NCI-H187 (cell line): ENCODE measurements at places on chromosomes 4 and X.

DNA sequence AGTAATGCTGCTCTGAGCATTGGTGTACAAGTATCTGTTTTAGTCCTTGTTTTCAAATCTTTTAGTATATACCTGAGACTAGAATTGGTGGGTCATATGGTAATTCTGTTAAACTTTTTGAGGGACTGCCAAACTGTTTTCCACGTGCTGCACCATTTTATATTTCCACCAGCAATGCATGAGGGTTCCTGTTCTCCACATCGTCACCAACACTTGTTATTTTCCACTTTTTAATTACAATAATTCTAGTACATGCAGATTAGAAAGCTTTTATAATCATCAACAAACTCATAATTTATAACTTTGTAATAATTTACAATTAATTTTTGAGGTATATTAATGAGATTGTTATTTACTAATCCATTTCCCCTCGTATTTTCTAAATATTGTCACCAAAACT, 79.4 kb downstream of the CEP135 start:
- no peak for DNase-seq

DNA sequence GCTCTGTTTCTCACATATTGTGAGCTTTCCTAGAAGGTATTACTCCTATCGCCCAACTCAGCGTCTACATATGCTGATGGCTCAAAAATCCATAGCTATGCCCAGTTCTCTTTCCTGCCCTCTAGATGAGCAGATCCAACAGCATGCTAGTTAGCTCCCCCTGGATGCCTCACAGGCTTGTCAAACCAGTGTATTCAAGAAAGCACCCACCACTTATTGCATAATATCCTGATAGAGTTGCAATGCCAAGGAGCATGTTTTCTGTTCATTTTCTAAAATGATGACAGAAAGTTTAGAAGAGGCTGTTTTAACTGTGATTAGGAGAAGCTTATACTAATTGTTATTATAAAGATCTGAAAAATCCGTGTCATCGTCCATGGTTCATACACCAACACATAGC, 1.9 kb upstream of the PACRGL start:
- no peak for DNase-seq

GRCh38 chr4:163895378-163896005, 401.0 kb downstream of the TMA16 start:
- no peak for DNase-seq

DNA sequence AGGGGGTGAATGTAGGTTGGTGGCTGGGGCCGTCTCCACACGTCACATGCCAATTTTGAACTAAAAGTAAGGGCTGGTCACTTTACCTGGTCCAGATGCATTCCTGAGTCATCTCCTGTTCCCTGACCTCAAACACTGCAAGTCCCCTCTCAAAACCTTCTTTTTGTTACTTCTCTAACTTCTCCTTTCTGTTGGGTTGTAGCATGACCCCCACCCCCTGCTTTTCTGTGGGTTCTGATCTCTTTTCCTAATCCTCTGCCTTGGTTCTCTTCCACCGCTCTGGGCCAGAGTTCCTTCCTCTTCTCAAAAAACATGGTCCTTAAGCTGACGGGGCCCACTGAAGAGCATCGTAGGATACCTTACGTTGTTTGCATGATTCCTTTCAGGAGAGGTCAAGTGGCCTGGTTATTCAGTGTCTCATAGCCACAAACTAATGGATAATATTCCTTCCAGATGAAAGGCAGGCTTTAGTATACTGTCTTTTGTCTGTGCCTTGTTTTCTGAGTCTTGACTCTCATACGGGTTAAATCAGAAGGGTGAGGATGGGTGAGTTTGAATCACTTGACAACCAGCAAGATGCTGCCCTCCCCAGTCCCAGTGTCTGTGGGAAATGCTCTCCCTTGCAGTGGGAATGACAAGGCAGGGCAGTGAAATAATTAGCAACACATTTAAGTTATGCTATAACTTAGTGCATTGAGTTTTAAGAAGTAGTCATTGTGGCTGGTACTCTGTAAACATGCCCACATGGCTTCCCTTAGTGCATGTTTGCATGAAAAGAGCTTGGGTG, 15.1 kb downstream of the SMS start:
- no peak for DNase-seq
